ENCODE measurements at places on chromosomes 16 and 17.
A peak's percentile ranks its signal among the peaks of the same experiment; 100 is the strongest.

- no peak for DNase-seq
Measured at GRCh38 chr16:3035972-3036725, 595 bp downstream of the BICDL2 start.

DNA sequence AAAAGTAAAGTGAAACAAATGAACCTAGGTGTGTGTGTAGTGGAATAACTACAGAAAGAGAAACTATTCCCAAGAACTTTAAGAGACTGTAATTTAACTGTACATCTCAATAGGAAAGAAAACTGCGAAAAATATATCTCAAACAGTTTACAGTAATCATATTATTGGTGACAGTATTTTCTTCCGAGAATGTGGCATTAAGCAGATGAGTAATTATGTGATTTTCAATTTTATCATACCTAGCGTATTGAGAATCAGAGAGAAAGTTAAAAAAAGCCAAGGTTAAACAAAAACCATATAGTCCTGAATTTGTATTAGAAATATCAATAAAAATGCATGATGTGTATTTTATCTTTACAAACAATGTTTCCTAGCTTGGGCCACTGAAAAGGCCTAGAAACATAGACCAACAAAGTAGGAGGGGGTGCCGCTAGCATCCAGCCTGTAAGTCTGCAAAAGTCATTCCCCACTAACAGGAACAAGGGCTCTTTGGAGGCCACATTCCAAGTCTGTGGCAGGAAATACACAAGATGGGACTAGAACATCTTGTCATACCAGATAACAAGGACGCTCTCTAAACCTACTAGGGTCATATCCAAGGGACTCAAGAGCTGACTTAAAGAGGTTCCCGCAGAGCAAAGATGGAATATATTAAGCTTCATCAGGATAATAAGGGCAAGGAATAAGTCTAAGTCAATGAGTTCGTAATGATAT is 20.5 kb downstream of the RNF157 start:
- DNase-seq, result no peak

DNA sequence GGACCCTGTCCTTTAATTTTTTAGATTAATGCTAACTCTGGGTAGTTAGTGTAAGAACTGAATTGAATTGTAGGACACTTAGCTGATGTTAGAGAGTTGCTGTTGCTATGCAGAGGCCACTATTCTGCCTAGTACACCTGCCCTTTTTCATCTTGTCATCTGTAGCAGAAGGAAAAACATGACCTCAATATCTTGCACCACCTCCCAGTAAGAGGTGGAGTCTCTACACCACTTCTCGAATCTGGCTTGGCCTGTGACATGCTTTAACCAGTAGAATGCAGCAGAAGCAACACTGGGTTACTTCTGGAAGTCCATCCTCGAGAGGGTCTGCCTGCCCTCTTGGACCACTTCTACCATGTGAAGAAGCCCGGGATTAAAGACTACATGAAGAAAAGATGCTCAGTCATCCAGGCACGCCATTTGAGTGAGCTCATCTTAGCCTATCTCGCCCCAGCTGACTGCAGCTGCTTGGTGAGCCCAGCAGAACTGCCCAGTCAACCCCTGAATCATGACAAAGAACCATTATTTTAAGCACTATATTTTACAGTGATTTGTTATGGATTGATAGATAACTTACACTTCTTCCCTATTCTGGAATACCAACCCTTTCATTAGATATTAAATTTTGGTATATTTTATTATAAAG is 153.5 kb downstream of the MYO1D start:
- DNase-seq, result peak; percentile 31

- no peak for DNase-seq
Measured at GRCh38 chr17:33688771-33689170, 395.7 kb upstream of the ASIC2 start.

GRCh38 chr17:66337268-66337667 is 34.9 kb downstream of the PRKCA start:
- DNase-seq, result no peak

DNA sequence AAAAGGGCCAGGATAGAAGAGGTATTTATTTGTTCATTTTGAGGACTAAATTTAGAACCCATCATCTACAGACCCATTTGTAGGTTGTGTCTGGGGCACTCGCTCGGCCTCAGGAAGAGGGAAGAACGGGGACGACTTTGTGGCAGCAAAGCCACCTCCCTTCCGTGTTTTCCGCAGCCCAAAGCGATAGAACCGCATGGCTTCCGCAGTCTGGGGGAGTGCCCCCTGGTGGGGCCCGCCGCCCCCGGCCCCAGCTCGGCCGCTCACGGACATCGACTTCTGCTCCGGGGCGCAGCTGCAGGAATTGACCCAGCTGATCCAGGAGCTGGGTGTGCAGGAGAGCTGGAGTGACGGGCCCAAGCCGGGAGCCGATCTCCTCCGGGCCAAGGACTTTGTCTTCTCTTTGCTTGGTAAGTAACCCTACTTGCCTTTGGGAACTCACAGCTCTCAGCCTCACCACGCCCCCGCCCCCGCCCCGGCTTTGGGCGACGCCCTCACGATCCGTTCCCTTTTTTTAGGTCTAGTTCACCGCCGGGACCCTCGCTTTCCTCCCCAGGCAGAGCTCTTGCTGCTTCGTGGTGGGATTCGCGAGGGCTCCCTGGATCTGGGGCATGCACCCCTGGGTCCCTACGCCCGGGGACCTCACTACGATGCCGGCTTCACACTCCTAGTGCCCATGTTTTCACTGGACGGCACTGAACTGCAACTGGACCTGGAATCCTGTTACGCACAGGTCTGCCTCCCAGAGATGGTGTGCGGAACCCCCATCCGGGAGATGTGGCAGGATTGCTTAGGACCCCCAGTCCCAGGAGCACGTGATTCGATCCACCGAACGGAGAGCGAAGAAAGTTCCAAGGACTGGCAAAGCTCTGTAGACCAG is 681 bp downstream of the TMEM102 start:
- peak; percentile 26 for DNase-seq

DNA sequence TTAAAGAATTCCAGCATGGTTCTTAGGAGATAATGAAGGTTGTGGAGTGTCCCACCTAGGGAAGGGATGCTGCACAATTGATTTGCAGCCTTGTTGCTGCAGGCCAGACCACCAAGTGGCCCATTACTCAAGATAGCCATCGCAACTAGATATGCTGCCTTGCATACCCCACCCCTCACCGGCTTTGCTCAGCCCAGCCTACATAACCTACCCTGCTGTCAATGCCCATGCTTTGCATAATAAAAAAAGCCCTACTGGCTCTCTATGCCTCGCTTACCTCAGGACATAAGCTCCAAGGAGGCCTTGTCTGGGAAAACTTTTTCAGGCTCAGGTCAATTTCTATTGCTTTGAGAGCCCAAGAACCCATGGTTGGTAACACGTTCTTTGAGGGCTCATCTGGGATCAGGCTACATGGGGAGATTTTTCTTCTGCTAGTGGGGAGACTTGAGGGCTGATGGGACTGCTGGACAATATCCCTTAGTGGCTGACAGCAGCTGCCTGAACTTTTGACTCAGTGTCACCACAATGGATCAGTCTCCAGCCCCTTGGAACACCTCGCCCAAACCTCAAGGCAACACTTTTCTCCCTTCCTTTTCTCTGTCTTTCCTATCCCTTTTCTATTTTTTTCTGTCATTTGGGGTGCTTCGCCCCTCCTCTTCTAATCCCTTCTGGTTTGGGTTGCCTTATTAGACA is 38.3 kb downstream of the SCPEP1 start:
- no peak for DNase-seq

- no peak for DNase-seq
Measured at GRCh38 chr17:47992216-47992615, 21.3 kb downstream of the CDK5RAP3 start.

DNA sequence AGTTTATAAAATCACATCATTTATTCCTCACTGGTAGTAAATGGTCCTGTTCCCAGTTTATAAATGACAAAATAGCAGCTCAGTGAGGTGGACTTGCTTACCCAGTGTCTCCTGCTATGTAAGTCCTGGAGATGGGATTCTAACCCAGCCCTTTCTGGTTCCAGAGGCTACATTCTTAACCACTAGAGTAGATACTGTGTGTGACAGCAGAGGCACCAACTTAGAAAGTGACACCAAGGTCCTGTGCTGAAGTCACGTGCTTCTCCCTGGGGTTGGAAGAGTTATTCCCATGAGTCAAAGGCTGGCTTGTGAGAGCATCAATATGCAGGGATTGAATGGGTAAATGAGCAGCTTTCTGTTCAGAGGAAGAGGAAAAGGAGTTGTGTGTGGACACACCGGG is 167.3 kb upstream of the IRX3 start:
- DNase-seq, result no peak

- DNase-seq, result peak; percentile 70
Measured at GRCh38 chr16:70523743-70524398, at the start of gene SF3B3. Gene SF3B3 (plus strand): TSS chr16:70523816. CDS start chr16:70526657, 2,841 bp downstream.

DNA sequence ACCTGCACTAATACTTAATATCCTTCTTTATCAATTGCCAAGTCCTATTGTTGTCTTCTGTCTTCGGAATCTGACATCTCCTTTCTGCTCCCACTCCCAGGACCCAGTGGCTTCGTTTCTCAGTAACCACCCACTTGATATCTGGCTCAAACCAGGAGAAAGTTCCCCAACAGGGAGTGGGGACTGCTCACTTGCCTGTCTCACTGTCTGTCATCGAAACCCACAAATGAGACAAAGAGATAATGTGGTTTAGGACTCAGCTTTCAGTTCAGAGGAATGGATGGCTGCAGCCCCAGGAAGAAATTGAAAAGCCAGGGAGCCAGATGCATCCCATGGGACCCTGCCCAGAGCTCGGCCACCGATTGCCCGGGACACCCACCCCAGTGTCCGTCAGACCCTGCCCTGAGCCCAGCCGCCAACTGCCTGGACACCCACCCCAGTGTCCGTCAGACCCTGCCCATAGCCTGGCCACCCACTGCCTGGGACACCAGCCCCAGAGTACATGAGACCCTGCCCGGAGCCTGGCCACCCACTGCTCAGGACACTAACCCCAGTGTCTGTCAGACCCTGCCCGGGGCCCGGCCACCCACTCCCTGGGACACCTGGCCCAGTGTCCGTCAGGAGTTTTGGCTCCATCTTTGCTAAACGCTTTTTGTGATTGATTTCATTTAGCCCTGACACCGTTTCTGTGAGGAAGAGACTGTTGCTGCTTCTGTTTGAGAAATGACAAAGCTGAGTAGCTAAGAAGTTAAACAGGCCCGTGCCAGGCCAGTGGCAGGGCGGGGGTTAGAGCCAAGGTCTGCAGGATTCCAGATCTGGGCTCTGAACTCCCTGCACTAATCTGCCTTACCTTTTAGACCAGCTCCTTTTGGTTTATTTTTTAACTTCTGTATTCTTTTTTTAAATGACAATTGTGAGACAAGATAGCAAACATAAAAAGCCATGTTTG is 251.4 kb downstream of the PHKB start:
- DNase-seq, result no peak

- no peak for DNase-seq
Measured at GRCh38 chr17:64378890-64379354, 11.7 kb downstream of the PECAM1 start.

GRCh38 chr17:4433515-4434031 is at the start of gene SPNS3:
Gene SPNS3 (plus strand): TSS chr17:4433940. CDS start chr17:4433968, 28 bp downstream.
- DNase-seq, result no peak

DNA sequence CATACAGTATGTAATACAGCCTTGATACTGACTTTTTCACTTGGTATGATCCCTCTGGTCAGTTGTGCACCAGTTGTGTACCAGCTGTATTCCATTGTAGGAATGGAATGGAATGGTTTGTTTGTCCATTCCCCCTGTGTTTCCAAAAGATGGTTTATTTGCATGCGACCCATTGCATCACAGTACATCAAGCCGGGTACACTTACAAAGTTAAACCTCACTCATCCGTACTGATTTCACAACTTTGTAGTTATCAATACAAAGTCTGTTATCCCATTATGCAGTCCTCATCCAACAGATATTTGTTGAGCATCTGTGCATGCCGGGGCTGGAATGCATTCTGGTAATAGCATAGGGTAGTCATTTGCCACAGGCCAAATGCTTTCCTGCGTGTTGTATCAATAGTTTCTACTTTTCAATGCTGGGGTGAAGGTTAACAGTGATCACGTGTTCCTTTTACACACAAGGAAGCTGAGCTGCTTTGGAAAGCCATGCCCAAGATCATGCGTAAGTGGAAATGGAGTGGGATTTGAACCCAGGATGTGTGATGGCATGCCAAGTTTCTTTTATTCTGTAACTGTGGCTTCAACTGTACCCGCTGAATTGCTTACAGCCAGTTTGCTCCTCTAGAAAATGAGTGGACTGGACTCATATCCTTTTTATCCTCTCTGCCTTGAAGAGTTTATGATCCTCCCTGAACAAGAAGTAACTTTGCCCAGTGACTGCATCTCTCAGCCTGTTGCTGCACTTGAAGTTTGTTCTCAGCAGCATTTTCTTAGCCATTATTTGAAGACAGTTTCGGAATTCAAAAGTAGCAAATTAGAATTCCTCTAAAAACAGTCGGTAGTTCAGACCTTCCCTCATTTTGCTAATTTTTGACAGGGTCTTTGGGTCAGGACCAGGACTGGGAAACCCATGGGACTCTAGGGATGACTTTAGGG is 228.5 kb downstream of the CCDC182 start:
- DNase-seq, result no peak

GRCh38 chr16:25065899-25066298 is 45.6 kb upstream of the LCMT1 start:
- no peak for DNase-seq

- no peak for DNase-seq
Measured at GRCh38 chr16:4266372-4266771, 6.5 kb downstream of the TFAP4 start.

- DNase-seq, result no peak
Measured at GRCh38 chr17:82440991-82441627, 9.4 kb downstream of the CYBC1 start.

DNA sequence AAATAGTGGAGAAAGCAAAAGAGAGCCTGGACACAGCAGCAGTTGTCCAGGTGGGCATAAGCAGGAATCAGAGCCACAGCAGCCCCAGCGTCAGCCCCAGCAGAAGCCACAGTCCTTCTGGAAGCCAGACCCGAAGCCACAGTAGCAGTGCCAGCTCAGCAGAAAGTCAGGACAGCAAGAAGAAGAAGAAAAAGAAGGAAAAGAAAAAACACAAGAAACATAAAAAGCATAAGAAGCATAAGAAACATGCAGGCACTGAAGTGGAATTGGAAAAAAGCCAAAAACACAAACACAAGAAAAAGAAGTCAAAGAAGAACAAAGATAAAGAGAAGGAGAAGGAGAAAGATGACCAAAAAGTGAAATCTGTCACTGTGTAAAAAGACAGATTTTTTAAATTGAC is 32.7 kb downstream of the RBBP6 start:
- DNase-seq, result no peak

DNA sequence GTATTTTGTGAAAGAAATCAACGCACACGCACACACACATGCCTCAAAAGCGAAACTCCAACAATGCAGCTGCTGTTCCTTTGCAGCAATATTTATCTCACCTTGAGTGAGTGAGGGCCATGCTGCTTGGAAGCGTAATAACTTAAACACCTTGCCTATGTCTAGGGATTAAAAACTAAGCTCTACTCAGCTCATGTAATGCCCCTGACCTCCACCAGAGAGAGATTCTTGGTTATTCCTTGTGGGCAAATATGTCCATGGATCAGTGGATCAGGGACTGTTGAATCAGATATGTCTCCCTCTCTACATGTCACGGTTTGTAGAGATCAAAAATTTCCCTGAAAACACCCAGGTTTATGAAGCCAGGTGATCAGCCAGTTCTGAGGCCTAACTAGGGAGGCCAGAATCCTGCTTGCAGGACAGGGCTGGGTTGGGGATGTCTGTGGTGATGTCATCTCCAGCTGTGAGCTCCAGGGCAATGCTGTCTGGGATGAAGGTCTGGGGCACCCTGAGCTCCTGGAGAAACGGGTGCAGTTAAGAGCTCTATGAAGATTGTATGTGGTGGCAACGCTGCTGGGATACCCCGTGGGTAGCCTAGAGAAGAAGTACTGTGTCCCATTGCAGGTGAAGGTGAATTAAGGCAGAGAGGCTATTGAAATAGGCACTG is 149.4 kb downstream of the KCNJ12 start:
- DNase-seq, result no peak

All from foreskin melanocyte (primary cell).